Activated T-helper 17 cell treated with anti-CD3 and anti-CD28 coated beads, Interleukin-2, amount 50 U/mL, for 72 hours (primary cell): ENCODE measurements at places on chromosomes 4 and X. TPM values are rescaled to one million over a fixed set of nuclear protein-coding genes. Genes with fewer than 3 reads are reported as not detected.

DNA sequence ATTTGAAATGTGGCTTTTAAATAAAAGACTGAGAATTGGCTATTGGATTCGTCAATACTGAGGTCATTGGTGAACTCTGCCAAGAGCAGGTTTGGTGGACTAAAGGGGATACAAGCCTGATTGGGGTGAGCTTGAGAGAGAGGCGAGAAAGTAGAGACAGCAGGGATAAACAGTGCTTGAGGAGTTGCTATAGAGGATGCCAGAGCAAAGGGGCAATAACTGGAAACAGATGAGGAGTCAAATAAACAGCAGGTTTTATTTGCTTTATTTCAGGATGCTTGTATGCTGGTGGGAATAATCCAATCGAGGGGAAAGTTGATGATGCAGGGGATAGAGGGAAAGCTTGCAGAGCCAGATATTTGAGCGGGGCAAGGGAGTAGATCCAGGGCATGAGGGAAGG is 24.0 kb upstream of the ANXA3 start:
- ATAC-seq, result no peak

- peak; percentile 47 for ATAC-seq
These were observed 1.4 kb downstream of the PDS5A start for GRCh38 chr4:39976141-39976944.

Gene GBA3
- not detected for total RNA-seq

DNA sequence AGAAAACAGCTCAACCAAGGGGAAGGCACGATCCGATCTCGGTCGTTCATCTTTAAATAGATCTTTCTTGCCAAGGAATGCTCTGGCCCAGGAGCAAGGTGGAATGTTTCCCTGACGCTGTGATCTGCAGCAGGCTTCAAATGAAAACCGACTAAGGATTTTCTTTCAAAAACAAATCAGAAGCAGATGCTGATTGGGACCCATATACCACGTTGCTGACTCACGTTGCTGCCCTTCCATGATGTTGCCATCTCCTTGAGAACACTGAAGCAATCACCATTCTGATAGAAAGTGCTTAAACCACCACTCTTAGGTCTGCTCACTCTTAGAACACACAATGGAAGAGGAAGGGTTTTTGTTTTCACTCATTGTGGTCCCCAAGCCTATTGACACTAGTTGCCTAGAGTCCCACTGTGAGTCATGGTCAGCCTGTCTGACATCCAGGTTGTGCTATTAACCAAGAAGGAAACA is 26.1 kb downstream of the LAMTOR3 start:
- peak; percentile 98 for ATAC-seq

Gene PCSK1N
- 4.7 TPM for total RNA-seq

Gene CPEB2
- 8.1 TPM for total RNA-seq

Gene GATA1
- not detected for total RNA-seq

Gene SEC24B
- 25.2 TPM for total RNA-seq

DNA sequence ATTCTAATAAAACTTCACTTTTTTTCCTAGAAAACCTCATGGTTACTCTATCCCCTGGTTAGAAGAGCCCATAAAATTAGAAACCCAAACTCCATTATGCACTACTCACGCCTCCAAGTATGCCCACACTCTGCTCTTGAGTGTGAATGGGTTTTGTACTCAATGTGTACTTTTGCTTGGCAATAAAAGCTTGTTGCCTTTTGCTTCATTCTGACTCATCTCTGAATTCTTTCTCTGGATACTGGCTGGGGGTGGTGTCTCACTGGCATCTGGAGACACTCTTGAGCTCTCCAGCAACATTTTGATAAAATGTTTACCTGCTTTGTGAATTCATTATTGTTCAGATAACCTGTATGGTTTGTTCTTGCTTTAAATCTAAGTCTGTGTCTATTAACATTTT is 963.3 kb downstream of the TRAM1L1 start:
- ATAC-seq, result no peak

GRCh38 chr4:7650606-7651385 is 216.1 kb upstream of the PSAPL1 start:
- no peak for ATAC-seq

Gene SMR3B
- total RNA-seq, result not detected

DNA sequence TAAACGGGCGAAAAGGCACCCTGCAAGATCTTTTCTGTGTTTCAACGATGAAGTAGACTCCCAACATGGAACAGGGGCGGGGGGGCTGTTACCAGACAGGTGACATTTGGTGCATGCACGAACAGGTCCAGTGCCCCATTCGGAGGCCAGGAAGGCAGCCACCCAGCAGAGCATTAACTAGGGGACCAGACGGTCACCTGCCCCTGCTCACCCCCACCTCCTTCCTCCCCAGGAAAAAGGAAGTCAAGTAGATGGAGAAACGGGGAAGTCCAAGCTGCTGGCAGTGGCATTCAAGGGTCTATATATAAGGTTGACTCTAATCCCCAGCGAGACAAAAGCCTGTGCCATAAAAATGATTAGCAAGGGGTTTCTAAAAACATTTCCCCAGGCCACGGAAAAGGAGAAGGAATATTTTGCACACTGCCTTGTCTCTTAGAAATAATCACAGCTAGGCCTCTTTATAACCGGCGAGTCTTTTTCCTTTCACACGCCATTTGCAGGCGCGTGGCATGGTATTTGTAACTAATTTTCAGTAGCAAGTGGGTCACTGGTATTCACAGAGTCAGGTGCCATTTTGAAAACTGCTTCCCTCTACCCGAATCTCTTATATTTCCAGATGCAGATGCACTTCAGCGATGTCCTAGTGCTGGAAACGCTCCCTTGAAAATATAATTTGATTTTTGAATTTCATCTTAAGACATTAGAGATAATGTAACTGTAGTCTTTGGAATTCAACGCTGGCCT is 1.2 kb upstream of the TMSB4X start:
- ATAC-seq, result no peak

- ATAC-seq, result no peak
These were observed 685.5 kb downstream of the KCTD8 start for GRCh38 chr4:43763029-43763610.

DNA sequence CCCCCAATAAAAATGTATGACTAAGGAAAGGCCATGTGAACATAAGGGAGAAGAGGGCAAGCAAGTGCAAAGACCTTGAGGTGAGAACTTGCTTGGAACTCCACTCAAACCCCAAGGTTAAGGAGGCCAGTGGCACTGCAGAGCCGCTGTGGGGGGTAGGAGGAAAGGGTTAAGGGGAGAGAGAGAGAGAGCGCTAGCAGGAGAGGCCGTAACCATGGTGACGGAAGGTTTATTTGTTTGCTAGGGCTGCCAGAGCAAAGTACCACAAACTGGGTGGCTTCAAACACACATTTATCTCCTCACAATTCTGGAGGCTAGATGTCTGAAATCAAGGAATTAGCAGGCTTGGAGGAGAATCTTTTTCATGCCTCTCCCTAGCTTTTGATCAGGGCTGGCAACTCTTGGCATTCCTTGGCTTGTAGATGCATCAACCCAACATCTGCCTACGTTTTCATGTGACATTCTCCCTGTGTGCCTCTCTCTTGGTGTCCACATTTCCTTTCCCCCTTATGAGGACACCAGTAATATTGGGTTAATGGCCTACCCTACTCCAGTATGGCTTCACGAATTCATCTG is 35.2 kb downstream of the SMIM20 start:
- ATAC-seq, result no peak

GRCh38 chrX:124887572-124887971 is 432.1 kb upstream of the TEX13C start:
- no peak for ATAC-seq

- ATAC-seq, result peak; percentile 60
These were observed 36.0 kb upstream of the SPON2 start for GRCh38 chr4:1208266-1208961.

- ATAC-seq, result no peak
These were observed 18.0 kb downstream of the ETDC start for GRCh38 chrX:135327299-135327698.

DNA sequence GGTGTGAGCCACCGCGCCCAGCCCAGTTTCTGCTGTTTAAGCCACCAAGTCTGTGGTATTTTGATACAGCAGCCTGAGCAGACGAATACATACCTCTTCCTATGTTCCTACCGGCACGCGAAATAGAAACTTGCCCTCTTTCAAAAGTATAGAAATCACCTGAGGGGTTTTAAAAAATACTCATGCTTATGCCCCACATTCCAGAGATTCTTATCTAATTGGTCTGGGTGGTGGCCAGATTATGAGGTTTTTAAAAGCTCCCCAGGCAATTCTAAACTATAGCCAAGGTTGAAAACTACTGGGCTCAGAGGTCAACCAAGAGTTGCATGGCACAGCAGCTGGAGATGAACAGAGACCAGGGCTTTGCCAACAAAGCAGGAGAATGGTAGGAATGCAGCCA is 24.9 kb upstream of the HUWE1 start:
- no peak for ATAC-seq

GRCh38 chr4:26039639-26040359 is 125.8 kb downstream of the SMIM20 start:
- no peak for ATAC-seq

GRCh38 chr4:129322920-129323319 is 227.0 kb downstream of the C4orf33 start:
- ATAC-seq, result no peak

DNA sequence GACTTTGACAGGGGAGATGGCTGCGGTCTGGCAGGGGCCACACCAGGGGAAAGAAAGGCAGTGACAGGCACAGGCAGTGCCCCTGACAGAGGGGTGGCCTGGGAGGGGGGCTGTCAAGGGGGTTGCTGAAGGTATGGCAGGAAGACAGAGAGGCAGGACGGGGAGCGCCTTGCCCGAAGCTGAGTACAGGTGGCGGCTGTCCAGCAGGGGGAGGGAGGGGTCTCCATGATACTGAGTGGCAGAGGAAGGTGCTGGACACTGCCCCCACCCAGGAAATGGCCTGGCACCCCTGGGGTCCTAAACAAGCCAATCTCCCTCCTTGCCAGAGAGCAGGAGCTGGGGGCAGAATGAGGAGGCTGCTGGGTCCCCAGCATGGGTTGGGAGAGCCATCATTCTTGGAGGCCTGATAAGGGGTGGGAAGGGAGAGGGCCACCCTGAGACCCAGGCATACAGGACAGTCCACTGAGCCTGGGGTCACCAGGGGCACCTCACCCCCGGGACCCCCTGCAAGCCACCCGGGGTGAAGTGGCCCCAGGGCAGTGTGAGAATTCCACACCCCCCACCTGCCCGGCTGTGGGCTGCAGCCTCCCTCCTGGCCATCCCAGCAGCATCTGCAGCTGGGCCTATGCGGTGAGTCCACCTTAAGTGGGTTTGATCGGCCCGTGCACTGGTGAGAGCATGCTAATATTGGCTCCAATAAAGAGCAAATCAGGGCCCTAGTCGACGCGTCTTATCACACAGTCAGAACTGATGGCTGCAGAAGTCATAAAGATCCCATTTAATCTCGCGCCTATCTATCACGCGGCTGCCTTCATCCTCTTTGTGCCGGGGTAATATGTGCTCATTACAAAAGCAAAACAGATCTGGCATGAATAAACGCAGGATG is 108.5 kb downstream of the FAM53A start:
- ATAC-seq, result no peak

DNA sequence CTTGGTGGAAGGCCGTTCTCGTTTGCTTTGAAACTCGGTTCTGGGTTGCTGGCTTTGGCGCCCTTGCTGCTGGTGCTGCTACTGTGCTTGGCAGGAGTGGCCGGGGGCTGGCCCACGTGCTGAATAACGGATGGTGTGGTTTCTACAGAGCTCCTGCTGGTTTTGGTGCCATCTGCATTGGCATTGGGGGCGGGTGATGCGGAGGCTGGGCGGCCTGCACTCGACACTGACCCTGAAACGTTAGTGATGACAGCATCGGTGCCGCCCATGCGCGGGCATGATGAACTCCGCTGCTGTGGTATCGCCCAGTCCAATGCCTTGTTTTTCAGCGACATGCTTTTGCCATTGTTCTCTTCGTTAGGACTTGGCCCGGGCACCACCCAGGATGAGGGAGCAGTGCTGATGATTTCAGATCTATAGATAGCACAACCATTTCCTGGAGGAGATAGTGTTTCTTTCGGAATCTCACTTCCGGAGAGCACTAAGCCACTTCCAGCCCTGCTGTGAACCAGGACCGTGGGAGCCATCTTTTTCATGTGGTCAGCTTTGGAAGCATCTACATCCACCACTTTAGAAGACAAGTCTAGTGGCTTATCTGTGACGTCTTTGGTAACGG is 24.2 kb downstream of the BCOR start:
- no peak for ATAC-seq

DNA sequence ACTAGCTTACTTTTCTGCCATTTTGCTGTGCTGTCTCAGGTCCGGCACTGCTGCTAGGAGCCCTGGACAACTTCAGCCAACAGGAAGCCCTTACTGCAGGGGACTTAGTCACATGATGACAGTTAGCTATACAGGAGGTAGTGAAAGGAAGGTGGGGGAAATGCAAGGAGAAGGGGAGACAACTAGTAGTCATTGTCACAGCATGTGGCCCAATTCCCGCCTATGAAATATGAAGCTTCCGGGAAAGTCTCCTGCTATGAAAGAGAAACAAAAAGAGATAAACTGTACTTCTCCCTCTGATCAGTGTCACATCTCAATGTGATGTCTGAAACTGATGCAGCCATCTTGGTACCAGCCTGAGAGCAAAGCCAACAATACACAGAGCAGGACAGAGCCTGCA is 71.6 kb downstream of the AMELX start:
- no peak for ATAC-seq
